Stimulated activated naive B cell treated with anti-CD40 and anti-IgM and Interleukin-4, amounts not matched to agents 10 μg/mL and 1 μg/mL and 100 μg/mL, for 72 hours (primary cell): ENCODE measurements at places on chromosomes 2 and 18.
A peak's percentile ranks its signal among the peaks of the same experiment; 100 is the strongest.

GRCh38 chr2:36902385-36903120 is 63.8 kb downstream of the STRN start:
- no peak overlapping the region for H3K27ac ChIP-seq
- peaks cover 35% of the 10 kb centered on the region for H3K36me3 ChIP-seq
- no peak overlapping the region for H3K4me3 ChIP-seq
- H3K4me1 ChIP-seq, result no peaks in the 10 kb centered on the region
- no peak for DNase-seq

- H3K4me1 ChIP-seq, result no peaks in the 10 kb centered on the region
- no peak overlapping the region for H3K4me3 ChIP-seq
- H3K36me3 ChIP-seq, result no peaks in the 10 kb centered on the region
These were observed 197.0 kb downstream of the ANAPC1 start for GRCh38 chr2:111686994-111687393.

- H3K36me3 ChIP-seq, result no peaks in the 10 kb centered on the region
- H3K4me1 ChIP-seq, result peaks cover 2% of the 10 kb centered on the region
- H3K27me3 ChIP-seq, result peaks cover 30% of the 10 kb centered on the region
- DNase-seq, result no peak
These were observed 194.9 kb upstream of the POU3F3 start for GRCh38 chr2:104658904-104659591.

GRCh38 chr2:231519975-231520555 is 10.2 kb downstream of the NMUR1 start:
- no peak for DNase-seq
- H3K36me3 ChIP-seq, result no peaks in the 10 kb centered on the region
- H3K4me1 ChIP-seq, result peaks cover 8% of the 10 kb centered on the region
- H3K4me3 ChIP-seq, result no peak overlapping the region

GRCh38 chr2:196344397-196344796 is 173.0 kb upstream of the STK17B start:
- no peak for DNase-seq
- H3K27ac ChIP-seq, result no peak overlapping the region
- H3K36me3 ChIP-seq, result no peaks in the 10 kb centered on the region
- H3K27me3 ChIP-seq, result no peaks in the 10 kb centered on the region
- peaks cover 5% of the 10 kb centered on the region for H3K4me1 ChIP-seq

DNA sequence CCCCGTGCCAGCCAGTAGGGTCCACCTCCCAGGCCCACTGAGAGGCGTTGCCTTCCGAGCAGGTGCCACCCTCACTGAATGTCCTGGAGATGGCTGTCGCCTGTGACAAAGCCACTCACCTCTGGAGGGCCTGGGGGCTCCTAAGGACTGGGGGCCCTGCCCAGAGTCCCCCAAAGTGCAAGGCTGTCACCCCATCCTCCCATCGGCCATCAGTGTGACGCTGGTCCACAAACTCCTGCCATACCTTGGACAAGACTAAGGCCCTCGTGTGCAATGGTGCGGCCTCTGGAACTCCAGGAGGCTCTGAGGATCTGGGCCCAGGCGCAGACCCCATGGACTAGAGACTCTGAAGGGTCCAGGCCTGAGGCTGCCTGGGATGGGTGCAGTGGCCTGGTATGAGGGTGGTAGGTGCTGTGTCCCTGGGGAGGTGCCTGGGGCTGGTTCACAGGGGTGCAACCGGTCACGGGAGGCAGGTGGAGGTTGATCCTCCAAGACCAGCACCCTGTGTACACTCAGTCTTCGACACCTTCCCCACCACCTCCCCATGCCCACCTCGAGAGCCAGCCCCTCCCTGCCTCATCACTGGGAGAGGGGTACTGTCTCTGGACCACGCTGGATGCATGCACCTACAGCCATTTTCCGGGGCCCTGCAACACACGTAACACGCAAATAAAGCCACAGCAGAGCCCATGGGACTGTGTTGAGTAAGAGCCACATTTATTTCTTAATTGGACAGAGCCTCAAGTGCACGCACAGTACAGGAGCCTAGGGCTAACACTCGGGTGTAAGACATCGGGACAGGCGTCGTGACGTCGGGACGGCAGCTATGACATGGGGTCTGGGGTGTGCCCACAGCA is 21.6 kb downstream of the AQP12A start:
- H3K27me3 ChIP-seq, result peaks cover 10% of the 10 kb centered on the region
- H3K4me3 ChIP-seq, result no peak overlapping the region
- H3K36me3 ChIP-seq, result no peaks in the 10 kb centered on the region
- no peak for DNase-seq

DNA sequence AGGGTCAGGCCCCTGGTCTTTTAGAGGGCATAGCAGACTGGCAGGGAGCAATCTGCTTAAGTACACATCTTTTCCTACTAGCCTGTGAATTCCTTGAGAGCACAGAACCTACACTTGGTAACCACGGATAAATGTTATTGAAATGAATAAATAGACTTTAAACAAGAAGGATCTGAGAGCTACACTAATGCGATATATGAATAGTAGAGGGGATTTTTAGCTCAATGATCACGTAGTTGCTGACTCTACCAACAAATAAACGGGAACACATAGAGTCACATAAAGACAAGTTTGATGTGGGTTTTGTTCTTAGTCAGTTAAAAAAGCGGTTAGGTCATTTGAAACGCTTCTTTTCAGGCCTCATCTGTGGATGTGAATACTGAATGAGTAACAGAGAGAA is 290.3 kb upstream of the CCDC68 start:
- DNase-seq, result no peak
- H3K4me3 ChIP-seq, result no peak overlapping the region
- no peaks in the 10 kb centered on the region for H3K27me3 ChIP-seq
- peak overlapping the region; percentile 94 for H3K27ac ChIP-seq

- H3K27me3 ChIP-seq, result no peaks in the 10 kb centered on the region
- no peak overlapping the region for H3K27ac ChIP-seq
- no peak for DNase-seq
These were observed 116.8 kb upstream of the FSHR start for GRCh38 chr2:49271060-49271606.

GRCh38 chr18:30044496-30044895 is 998.0 kb downstream of the DSC3 start:
- no peaks in the 10 kb centered on the region for H3K27me3 ChIP-seq
- no peak for DNase-seq
- no peaks in the 10 kb centered on the region for H3K36me3 ChIP-seq
- no peak overlapping the region for H3K27ac ChIP-seq

GRCh38 chr2:226794196-226794661 is 5.4 kb downstream of the IRS1 start:
- peaks cover 61% of the 10 kb centered on the region for H3K4me1 ChIP-seq
- DNase-seq, result no peak
- no peaks in the 10 kb centered on the region for H3K27me3 ChIP-seq
- H3K4me3 ChIP-seq, result no peak overlapping the region
- H3K27ac ChIP-seq, result no peak overlapping the region

- H3K36me3 ChIP-seq, result no peaks in the 10 kb centered on the region
- H3K4me1 ChIP-seq, result no peaks in the 10 kb centered on the region
These were observed 41.3 kb downstream of the COL4A3 start for GRCh38 chr2:227205701-227206100.

DNA sequence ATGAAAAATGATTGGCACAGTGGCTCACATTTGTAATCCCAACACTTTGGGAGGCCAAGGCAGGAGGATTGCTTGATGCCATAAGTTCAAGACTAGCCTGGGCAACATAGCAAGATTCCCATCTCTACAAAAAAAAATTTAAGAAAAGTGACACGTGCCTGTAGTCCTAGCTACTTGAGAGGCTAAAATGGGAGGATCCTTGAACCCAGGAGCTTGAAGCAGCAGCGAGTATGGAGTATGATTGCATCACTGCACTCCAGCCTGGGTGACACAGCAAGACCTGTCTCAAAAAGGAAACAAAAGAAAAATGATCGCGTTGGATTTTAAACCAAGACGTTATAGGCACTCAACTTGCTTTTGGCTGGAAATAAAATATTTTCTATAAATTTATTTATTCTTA is 37.8 kb upstream of the CREB1 start:
- DNase-seq, result no peak
- peaks cover 7% of the 10 kb centered on the region for H3K4me1 ChIP-seq
- no peak overlapping the region for H3K4me3 ChIP-seq
- H3K36me3 ChIP-seq, result no peaks in the 10 kb centered on the region
- no peaks in the 10 kb centered on the region for H3K27me3 ChIP-seq
- no peak overlapping the region for H3K27ac ChIP-seq

DNA sequence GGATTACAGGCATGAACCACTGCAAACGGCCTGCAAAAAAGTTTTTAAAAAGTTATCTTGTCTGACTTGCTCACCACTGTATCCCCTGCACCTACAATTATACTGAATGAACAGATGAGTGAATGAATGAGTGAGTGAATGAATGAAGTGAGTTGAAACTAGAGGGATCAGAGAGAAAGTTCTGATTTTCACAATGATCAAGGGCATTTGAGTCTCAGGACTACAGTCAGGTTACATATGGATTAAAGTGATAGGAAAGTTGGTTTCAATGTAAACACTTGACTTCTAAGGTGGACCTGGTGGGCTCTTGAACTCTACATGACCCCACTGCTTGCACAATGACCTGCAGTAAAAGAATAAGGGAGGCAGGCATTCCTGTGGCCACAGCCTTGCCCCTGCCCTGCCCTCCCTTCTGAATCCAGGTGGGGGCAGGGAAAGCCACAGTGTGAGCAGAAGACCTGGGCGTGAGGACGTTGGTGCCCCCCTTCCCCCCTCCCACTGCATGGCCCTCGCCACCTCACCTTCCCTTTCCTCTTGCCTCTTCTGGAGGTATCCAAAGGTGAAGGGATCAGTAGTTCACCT is 10.7 kb downstream of the C2orf80 start:
- peaks cover 8% of the 10 kb centered on the region for H3K27me3 ChIP-seq
- no peaks in the 10 kb centered on the region for H3K36me3 ChIP-seq
- no peak overlapping the region for H3K4me3 ChIP-seq
- no peak for DNase-seq
- H3K4me1 ChIP-seq, result peaks cover 3% of the 10 kb centered on the region

- H3K27me3 ChIP-seq, result no peaks in the 10 kb centered on the region
- H3K27ac ChIP-seq, result no peak overlapping the region
- DNase-seq, result no peak
These were observed 12.3 kb upstream of the KCNJ3 start for GRCh38 chr2:154686162-154686561.

DNA sequence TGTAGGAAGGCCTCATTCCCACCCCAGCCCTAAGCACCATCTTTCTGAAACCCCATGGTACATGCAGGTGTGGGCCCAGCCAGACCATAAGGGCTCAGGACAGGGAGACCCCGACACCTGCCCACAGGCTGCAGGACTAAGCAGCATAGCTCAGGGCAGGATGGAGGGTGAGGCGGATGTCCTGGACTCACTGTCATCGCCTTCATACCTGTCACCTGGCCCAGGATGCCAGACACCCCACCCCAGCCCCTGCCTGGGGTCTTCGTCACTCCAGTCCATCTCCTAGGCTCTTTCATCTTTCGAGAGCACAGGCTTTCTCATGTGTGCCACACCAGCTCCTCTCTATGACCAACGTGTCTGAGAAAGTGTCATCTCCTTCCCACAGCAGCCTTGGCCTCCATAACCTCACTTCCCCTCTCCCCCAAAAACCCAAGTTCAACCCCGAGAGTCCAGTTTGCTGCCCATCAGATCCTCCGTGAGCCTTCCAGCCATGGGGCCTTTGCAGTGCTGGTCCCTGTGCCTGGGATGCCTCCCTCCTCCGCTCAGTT is 71.5 kb downstream of the EMX1 start:
- DNase-seq, result no peak
- no peak overlapping the region for H3K27ac ChIP-seq
- H3K4me3 ChIP-seq, result no peak overlapping the region

- H3K4me3 ChIP-seq, result no peak overlapping the region
- no peaks in the 10 kb centered on the region for H3K36me3 ChIP-seq
- no peaks in the 10 kb centered on the region for H3K4me1 ChIP-seq
- no peak for DNase-seq
- no peaks in the 10 kb centered on the region for H3K27me3 ChIP-seq
These were observed 96.0 kb downstream of the HNMT start for GRCh38 chr2:138060301-138060635.

- H3K4me1 ChIP-seq, result peaks cover 6% of the 10 kb centered on the region
- H3K36me3 ChIP-seq, result peaks cover 2% of the 10 kb centered on the region
- no peaks in the 10 kb centered on the region for H3K27me3 ChIP-seq
- DNase-seq, result no peak
- no peak overlapping the region for H3K27ac ChIP-seq
- no peak overlapping the region for H3K4me3 ChIP-seq
These were observed 200.6 kb downstream of the CTIF start for GRCh38 chr18:48739266-48740067.

GRCh38 chr18:71370671-71371445 is 1082.0 kb downstream of the SOCS6 start:
- H3K27ac ChIP-seq, result no peak overlapping the region
- DNase-seq, result no peak
- no peaks in the 10 kb centered on the region for H3K4me1 ChIP-seq
- H3K36me3 ChIP-seq, result no peaks in the 10 kb centered on the region
- no peak overlapping the region for H3K4me3 ChIP-seq
- no peaks in the 10 kb centered on the region for H3K27me3 ChIP-seq

DNA sequence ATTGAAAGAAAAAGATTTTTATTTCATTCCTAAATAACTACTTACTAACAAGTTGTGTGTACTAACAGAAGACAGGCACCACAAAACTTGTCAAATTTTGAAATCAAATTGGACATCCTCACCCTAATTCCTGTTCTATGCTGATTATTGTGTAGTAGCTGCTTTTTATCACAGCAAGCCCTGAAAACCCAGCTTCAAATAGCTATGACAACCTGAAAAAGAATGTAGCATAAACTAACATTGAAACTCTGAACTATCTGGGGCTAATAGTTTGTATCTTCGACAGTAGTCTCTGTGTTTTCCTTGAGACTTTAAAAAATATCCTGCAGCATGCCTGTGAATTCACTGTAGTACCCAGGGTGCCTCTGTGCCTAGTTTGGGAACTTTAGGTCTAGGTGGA is 122.6 kb downstream of the WDPCP start:
- no peak for DNase-seq
- H3K4me3 ChIP-seq, result no peak overlapping the region
- no peaks in the 10 kb centered on the region for H3K4me1 ChIP-seq
- no peak overlapping the region for H3K27ac ChIP-seq
- peaks cover 44% of the 10 kb centered on the region for H3K36me3 ChIP-seq
- no peaks in the 10 kb centered on the region for H3K27me3 ChIP-seq

DNA sequence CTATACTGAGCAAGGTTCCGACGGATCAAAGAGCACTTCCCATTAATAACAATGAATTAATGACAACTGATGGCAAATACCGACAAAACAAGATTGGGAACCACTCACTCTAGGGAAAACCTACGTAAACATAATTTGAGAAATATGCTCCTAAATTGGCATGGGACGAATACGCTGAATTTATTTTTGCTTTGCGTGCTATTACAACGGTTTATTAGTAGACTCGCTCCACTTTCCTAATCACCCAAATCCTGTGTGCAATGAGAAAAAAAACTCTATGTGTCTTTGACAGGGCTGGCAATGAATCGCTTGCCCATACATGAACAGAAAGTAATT is 536 bp upstream of the SLC25A12 start:
- no peaks in the 10 kb centered on the region for H3K27me3 ChIP-seq
- DNase-seq, result no peak
- H3K36me3 ChIP-seq, result peaks cover 3% of the 10 kb centered on the region

GRCh38 chr18:2423761-2424160 is 147.5 kb downstream of the METTL4 start:
- no peak overlapping the region for H3K27ac ChIP-seq
- H3K27me3 ChIP-seq, result peaks cover 11% of the 10 kb centered on the region
- H3K36me3 ChIP-seq, result no peaks in the 10 kb centered on the region
- no peak for DNase-seq
